ENCODE measurements at places on chromosomes 13 and 19. TPM values are rescaled to one million over a fixed set of nuclear protein-coding genes. Genes with fewer than 3 reads are reported as not detected.

- DNase-seq, result no peak
Measured at GRCh38 chr19:28532765-28533341, 680.1 kb downstream of the UQCRFS1 start.

DNA sequence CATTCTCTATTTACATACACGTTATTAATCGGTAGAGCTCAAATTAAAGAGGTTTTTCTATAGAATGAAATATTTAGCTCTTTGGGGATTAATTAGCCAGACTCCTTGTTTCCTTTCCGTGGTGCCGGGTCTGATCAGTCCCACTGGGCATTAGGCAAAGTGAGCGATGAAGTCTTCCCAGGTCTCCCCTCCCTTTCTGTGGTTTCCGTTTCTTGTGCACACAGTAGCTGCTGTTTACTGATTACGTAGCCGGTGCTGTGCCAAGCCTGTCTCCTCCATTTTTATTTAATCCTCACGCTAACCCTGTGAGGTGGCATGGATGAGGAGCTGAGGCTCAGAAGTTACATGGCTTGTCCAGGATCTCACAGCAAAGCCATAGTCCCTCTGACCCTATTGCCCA lies 9.0 kb downstream of the SLC25A15 start:
- no peak for DNase-seq

DNA sequence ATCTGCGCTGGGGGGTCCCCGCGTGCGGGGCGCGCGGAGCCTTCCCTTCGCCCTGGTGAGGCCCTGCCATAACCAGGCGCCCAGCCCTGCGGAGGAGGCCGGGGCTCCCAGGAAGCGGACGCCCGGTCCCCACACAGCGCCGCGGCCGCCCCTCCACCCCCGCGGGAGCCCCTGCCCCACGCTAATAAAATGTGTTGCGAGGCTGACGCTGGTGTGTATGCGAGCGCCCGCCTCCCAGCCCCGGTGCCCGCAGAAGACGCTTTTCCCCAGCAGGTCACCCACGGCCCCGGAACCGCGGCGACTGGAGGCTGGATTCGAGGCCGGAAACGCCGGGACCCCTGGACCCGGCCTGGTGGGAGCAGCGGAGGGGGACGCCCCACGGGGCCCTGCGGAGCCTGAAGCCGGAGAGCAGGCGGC lies 12.1 kb upstream of the CDC34 start:
- no peak for DNase-seq

DNA sequence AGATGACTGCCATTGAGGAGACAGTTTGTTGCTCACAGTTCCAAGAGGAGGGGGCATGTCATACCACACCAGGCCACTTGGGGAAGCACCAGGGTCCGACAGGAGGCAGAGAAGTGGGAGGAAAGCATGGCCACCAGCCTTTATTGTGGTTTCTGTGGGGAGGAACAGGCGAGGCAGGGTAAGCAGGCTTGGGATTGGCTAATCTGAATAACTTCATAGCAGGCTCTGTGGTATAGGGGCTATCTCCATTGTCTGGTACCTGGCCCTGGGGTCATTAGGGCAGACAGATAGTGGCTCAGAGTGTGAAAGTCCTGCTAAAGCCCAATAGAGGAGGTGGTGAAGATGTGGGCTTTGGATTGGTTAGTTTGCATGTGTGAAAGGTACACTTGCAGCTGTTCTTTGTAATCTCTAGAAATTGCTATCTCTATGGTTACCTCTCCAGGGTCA lies 35.5 kb downstream of the CBY2 start:
- DNase-seq, result no peak

Gene CACNA1A
- 2.5 TPM for polyA plus RNA-seq

All from BJ (cell line).